ENCODE measurements at places on chromosomes 3 and 15.
A peak's percentile ranks its signal among the peaks of the same experiment; 100 is the strongest.

DNA sequence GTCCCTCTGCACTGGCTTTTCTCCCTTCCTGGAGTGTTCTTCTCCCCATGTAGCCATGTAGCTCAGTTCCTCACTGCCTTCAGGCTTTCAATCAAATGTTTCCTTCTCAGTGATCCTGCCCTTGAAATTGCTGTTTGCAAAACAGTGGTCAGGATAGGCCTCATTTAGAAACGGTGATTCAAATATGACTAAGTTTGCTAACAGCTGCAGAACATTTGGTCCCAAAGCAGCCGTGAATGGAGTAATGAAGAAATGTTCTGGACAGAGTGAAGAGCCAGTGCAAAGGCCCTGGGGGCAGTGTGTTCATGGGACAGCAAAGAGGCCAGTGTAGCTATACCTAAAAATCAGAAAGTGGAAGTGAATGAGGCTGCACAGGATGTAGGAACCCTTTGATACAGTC is 223.4 kb downstream of the FEZF2 start:
- DNase-seq, result no peak

DNA sequence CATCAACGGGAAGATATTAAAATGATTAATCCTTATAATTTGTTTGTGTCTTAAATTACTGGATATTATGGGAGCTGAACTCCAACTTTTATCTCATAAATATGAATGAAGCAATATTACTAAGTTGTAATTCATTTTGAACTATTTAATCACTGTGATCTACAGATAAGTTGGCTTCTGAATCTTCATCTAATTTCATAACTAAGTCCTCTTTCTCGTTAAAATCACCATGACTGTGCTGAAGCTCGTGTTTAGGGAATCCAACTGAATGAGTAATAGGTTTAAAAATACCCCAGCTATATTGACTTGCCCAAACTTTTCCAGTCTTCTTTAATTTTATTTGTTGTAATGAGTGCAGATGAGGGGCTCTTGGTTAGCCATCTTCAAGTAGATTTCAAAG is 14.1 kb downstream of the MDFIC2 start:
- peak; percentile 1 for DNase-seq

- DNase-seq, result no peak
Observed at GRCh38 chr3:77134769-77135168, 94.9 kb downstream of the ROBO2 start.

- no peak for DNase-seq
Observed at GRCh38 chr3:138019281-138020069, 9.5 kb downstream of the CLDN18 start.

DNA sequence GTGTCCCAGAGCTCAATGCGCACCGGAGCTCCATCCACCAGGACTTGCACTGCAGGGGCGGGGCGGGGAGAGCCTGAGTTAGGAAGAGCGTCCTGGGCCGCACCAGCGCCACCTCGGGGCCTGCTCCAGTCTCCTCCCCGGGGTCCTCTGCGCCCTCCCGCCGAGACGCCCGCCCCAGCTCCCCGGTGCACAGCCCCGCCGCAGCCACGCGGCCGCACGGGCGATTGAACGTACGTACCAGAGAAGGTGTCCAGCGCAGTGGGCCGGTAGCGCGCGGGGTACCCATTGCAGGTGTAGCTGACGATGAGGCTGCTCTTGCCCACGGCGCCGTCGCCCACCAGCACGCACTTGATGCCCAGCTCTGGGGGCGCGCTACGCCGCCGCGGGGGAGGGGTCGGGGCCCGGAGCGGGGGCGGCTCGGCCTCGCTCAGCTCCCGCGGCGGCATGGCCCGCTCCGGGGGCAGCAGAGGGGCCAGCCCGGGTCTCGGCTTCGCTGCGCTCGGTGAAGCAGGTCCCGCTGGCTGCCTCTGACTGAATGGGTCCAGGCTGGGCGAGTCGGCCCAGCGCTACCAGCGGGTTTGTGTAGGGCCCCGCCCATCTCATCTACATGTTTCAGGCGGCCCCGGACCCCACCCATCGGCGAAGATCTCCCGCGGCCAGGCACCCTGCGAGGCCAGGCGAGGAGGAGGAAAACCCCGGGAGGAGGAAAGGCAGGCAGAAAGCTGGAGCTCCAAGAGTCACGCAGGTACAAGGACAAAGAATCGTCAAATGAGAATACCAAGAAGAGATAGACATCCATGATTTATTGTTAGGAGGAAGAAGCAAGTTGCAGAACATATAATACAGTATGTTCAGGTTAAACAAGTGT is at the start of gene RHOV:
RHOV (minus strand) TSS at position 541 of the 868 bp plus-strand sequence; CDS start at position 446, 95 bp downstream.
- DNase-seq, result peak; percentile 76

DNA sequence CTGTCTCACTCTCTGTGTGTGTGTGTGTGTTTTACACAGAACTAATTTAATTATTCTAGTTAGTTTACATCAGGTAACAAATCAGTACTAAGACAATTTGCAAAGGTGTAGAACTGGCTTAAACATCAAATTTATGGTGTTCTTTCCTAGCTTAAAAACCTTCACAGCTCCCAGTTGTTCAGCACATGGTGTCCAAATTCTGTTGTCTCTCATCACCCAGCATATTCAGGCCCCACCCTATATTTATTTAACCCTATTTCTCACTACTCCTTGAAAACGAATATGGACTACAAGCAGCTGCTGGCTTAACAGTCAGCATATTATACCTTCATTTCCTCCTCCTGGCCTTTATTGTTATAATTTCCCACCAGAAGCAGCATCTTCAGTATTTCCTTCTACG is 1.2 kb downstream of the IL20RB start:
- DNase-seq, result no peak

- no peak for DNase-seq
Observed at GRCh38 chr15:81297603-81298575, 26.1 kb downstream of the STARD5 start.

GRCh38 chr3:39107388-39108199 is at the start of the genes GORASP1 and TTC21A:
Gene GORASP1, minus strand, starts transcription at chr3:39107627. Its CDS starts 86 bp downstream, at chr3:39107541.
Gene TTC21A, plus strand, starts transcription at chr3:39107680. Its CDS starts 158 bp downstream, at chr3:39107838.
- peak; percentile 93 for DNase-seq

GRCh38 chr3:122021811-122022401 is at the start of gene ILDR1:
Gene ILDR1, minus strand, starts transcription at chr3:122022247. Its CDS starts 170 bp downstream, at chr3:122022077.
- peak; percentile 38 for DNase-seq

GRCh38 chr3:197000211-197000610 is 29.4 kb downstream of the MELTF start:
- no peak for DNase-seq

- DNase-seq, result no peak
Observed at GRCh38 chr3:57091521-57092273, 31.2 kb downstream of the SPATA12 start.

GRCh38 chr15:42206406-42206805 is 1.7 kb downstream of the VPS39 start:
- DNase-seq, result no peak

GRCh38 chr3:118688396-118688884 is 346.2 kb downstream of the IGSF11 start:
- DNase-seq, result no peak

GRCh38 chr3:59288951-59289350 is 239.1 kb upstream of the CFAP20DC start:
- no peak for DNase-seq
